ENCODE measurements at places on chromosomes 4 and X.

DNA sequence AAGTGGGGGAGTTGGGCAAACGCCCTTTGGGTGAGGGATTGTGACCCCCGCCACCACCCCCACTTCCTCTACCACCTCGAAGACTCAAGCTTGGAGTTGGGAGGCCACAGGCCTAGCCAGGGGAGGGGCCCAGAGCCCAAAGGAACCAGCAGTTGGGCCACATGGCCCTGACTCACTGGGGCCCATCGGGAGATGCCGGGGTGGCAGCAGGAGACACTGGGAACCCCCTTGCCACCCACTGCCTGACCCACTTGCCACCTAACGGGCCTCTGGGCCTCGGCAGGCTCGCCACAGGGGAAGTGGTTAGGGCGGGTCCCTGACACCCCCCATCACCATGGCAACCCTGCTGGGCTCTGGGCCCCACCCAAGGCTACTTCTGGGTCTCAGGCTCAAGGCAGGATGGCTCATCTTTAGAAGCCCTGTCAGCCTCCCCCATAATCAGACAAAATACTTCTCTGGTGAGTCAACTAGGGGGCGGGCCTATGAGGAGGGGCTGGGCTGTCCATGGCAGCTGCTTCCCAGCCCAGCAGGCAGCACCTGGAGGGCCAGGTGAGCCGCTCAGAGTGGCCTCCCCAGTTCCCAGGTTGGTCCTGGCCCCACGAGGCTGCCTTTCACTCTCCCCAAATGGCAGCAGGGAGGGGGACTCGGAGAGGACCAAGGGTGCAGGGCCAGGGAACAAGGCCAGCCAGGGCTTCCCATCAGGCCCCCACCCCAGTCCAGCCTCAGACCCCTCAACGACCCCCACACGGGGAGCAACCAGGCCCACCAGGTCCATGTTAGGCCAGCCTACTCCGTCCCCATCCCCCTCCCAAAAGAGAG, 5.6 kb downstream of the FLNA start:
- DNase-seq: peak; percentile 83

- DNase-seq: no peak
These were observed 79.5 kb upstream of the SLC4A4 start for GRCh38 chr4:71259280-71259679.

DNA sequence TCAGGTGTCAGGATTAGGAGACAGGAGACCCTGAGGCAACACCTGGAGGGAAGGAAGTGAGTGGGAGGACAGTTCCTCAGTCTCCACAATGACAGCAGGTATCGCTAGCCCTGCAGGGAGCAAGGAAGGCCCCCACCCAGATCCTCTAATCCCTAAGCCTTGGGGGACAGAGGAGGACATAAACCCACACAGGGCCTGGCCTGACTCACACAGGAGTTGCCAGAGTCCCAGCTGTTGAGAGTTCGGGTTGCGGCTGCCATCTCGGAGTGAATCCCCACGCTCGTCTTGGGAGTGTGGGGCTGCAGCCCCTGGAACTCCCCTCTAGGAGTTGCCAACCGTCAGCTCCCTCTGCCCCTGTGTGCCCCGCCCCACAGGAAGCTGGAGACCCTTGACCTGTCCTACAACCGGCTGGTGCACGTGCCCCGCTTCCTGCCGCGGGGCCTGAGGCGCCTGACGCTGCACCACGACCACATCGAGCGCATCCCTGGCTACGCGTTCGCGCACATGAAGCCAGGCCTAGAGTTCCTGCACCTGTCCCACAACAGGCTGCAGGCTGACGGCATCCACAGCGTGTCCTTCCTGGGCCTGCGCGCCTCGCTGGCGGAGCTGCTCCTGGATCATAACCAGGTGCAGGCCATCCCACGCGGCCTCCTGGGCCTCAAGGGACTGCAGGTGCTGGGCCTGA, 9.2 kb upstream of the BGN start:
- no peak for DNase-seq

GRCh38 chrX:129139837-129140598, 383.3 kb downstream of the SMARCA1 start:
- no peak for DNase-seq

DNA sequence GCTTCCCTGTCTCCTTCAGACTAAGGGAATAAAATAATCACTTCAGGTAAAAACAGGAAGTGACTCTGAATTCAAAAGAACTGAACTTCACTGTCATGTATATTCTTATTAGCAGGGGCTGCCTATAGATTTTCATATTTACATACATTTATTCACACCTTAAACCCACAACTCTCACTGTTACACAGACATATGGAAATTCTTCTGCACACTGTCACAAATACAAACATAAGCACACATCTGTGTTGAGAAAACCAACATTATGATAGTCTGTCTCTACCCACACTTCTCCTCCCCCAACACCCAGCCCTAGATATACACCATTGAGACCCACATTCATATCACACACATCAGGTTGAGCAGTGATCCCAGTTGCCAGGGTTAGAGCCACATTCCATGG, 5.7 kb upstream of the FGF16 start:
- no peak for DNase-seq

DNA sequence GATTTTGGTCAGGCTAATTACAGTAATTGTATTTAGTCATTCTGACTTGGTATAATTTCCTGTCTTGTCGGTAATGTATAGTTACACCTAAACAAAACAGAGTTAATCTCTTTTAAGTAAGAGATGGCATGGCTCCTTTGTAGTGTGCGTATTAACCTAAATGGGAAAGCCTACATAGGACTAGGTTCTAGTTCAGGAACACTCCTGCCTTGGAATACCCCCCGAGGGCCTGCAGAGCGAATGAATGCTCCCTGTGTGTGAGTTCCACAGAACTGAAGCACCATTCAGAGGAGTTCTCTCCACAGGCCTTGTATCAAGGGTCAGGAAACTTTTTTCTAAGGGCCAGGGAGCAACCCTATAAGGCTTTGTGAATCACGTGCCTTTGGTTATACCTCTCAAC, 44.9 kb upstream of the STIM2 start:
- no peak for DNase-seq

GRCh38 chr4:109026588-109026987, 263.7 kb upstream of the ETNPPL start:
- DNase-seq: no peak

DNA sequence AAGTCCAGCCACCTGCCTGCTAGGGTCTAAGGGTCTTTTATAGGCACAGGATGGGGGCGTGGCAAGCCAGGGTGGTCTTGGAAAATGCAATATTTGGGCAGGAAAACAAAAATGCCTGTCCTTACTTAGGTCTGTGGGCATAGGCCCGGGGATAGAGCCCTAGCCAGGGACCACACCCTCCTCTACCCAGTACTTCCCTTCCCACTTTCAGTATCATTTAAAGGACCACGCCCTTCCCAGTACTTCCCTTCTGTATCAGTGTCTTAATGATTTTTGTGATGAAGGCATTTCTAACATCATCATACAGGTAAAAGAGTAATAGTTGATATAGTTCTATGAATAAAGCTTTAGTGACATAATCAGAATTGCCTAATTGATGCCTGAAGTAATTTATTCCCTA, 11.4 kb downstream of the BANK1 start:
- no peak for DNase-seq

GRCh38 chr4:101242441-101242840, 104.9 kb downstream of the PPP3CA start:
- DNase-seq: no peak

GRCh38 chr4:22356987-22357596, 158.8 kb downstream of the ADGRA3 start:
- no peak for DNase-seq

DNA sequence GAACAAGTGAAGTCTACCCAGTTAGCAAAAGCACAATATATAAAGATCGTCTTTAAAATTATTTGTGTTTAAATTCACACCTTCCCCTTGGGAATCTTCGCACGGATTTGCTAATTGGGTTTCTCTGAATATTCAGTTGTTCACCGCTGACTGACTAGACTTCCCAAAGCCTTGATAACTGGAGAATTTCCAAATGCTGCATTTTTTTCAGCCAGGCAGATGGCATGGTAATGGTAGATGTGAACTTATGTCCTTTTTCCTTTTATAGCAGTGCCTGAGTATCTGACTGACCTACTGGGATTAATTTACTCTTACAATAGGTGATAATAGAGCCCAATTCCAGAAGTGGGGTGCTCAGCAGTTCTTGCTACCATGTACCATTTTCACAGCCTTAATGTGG, 548.1 kb downstream of the PACRGL start:
- DNase-seq: no peak

Measured in stimulated activated CD4-positive, alpha-beta T cell treated with anti-CD3 and anti-CD28 coated beads, Interleukin-12 subunit alpha, Interleukin-12 subunit beta, amount 100 ng/mL, for 24 hours (primary cell).